Tongue (tissue), 3 donors: ENCODE measurements at places on chromosomes 7 and 10.

DNA sequence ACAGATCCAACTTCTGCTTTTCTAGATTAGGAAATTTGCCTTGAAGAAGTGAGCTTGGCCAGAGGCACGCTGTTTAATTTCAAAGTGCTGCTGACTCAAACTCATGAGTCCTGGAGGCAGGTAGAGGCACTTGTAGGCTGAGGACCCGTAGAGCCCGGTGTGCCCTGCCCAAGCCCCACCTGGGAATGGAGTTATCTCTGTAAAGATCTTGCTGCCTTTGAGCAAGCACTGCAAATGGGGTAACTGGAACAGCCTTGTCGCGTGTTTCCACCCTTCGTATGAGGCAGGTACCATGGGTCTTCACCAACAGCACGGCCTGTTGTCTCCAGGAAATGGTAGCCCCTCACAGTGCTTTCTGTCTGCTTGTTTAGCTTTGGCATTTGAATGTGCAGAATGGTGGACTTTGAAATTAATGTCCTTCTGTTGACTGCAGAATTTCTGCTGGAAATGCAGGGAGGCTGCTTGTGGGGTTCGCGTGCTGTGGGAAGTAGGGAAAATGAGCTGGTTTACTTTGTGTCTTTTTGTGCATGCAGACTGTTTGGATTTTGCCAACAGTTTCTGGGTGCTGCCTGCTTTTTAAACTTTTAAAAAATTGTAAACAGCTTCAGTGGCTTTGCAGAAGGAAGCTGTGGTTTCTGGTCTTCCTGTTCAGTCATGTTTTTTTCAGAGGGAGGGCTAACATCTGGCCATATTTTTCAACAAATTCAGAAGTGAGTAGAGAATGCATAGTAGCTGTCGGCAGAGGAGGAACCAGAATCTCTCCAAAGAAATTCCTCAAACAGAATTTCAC is 27.2 kb downstream of the CCM2 start:
- DNase-seq, result no peak

DNA sequence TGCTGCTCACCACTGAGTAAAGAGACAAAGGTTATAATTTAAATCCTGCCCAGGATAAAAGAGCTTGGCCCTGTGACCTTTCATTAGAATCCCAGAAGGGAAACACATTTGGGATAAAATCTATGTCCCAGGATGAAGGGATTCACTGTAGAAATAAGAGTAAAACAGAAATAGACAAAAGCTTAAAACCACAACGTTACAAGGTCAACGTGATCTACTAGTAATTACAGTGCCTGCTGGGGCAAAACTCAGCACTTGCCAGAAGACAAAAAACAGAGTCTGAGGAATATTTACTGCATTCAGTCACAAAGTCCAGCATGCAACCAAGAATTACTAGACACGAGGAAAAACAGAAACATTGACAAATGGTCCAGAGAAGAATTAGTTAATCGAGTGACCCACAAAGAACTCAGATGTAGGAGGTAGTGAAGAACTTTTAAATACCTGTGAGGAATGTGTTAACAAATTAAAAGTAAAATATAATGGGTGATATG is 982.3 kb downstream of the GATA3 start:
- DNase-seq, result no peak

GRCh38 chr10:51972733-51973346 is 273.4 kb upstream of the CSTF2T start:
- DNase-seq, result no peak

DNA sequence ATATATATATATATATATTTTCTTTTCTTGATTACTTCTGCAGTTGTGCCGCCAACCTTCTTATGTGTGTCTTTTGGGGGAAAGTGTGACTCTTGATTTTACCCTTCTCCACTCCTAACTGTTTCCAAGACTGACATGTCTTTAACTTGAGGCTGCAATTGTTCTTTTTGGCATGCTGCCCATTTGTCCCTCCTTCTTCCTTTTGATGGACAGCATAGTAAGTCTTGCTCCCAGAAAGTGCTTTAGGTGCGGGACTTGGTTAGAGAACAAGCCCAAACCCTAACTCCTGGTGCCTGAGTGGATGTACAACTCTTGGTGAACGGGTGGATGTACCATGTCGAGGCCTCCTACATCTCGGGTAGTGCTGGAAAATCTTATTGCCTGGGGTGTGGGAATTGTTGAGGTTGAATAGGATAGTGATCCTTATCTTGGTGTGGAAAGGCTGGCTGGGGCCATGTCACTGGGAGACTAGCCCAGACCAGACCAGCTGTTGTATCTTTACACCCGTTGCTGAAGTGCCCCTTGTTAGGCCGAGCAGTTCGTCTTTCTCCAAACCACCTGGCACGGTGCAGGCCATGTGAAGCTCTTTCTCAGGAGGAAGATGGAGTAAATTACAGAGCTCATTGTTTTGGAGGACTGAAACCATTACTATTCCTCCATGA is 16.3 kb downstream of the TCF7L2 start:
- DNase-seq, result peak; percentile 80

DNA sequence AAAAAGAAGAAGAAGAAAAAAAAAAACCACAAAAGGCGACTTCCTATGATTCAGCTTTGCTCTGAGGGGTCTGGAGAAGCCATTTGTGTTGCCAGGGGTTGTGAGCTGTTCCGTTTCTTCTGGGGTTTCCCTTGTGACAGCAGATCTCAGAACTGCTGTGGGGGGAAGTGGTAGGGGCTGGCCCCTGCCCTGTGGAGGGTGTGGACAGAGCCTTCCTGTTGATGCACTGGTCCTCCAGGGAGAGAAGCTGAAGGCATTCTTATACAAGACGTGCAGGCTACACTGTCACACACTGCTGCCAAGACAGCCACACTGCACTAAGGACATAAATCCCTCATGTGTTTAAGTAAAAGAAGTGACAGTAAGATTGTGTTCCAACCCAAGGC is 17.3 kb upstream of the CSGALNACT2 start:
- peak; percentile 14 for DNase-seq

DNA sequence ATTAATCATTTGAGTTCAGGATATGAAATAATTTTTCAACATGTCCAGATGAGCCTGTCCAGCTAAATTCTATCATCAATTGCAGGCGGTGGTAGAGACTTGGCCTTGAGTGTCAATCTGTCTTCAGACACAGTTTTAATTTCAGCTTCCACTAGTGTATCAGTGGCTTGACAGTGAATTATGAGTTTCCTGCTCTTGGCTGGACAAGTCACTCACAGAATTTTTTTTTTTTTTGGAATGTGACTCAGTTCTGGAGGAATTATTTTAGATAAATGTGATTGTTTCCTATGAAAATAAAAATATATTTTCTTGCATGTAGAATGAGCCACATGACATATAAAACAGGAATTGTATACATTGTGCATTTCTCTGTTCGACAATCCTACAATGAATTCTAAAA is 319.9 kb upstream of the AKR1E2 start:
- DNase-seq, result no peak

DNA sequence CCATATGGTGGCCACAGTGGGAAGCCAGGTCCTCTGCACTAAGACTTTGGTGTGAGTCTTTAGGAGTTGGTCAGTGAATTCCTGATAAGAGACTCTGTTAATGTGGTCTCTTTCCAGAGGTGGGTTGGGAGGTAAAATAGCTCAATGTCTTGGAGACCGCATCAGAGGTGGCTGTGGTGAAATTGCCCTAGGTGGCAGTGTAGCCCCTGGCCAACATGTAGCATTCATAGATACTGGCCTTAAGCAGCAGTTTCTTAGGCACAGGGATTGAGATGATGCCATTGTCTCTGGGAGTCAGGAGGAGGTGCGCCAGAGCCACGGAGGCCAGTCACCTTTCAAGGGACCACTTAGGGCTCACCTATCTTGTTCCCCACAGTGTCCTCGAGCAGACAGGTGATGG is 202.8 kb downstream of the CREB5 start:
- no peak for DNase-seq

DNA sequence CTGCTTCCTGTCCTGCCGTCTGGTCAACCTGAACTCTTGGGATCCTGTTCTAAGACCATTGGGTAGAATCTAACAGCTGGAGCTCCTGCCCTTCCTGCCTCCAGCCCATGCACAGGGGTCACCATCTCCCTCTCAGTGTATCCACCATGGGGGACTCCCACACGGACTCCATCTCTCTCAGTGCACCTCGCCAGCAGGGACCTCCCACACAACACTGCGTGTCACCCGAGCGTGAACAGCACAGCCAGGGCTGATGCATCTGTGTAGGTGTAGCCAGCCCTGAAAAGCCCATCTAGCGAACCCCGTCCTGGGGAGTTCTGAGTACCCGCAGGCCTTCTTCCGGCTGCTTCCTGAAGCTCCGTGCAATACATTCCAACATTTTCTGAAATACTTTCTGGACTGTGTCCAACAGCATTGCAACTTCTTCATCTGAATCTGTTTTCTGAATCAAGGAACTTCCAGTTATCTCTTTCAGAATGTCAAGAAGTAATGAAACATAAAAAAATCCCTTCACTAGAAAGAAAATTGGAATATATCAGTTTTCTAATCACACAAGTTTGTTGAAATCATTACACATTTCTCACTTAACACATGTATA is 52.5 kb downstream of the NCAPG2 start:
- DNase-seq, result no peak

DNA sequence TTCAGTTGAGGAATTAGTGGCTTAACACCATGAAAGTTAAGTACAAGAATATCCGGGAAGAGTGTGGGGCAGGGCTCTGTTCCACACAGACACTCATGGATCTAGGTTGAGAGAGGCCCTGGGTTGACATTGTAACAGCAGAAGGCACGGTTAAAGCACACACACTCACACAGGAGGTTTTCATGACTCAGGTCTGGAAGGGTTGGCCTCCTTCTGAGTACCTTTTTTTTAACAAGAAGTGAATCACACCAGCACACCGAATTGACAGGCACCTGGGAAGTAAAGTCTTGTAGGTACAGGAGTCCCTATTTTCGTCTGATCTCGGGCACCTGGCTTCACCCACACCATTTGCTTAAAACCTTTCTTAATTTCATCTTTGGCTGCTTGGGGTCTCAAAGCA is 509.4 kb upstream of the ADARB2 start:
- DNase-seq, result no peak
